Upper lobe of left lung (tissue), 6 donors: ENCODE measurements at places on chromosomes 4 and X. TPM values are rescaled to one million over a fixed set of nuclear protein-coding genes. Genes with fewer than 3 reads are reported as not detected.

EREG gene
- total RNA-seq, result 1.1 TPM

GRCh38 chr4:139576219-139576618 is 20.2 kb upstream of the SETD7 start:
- H3K36me3 ChIP-seq, result no peaks in the 10 kb centered on the region
- no peaks in the 10 kb centered on the region for H3K4me1 ChIP-seq
- H3K4me3 ChIP-seq, result no peak overlapping the region
- H3K27ac ChIP-seq, result no peak overlapping the region
- no peaks in the 10 kb centered on the region for H3K27me3 ChIP-seq

GRCh38 chr4:78829296-78829695 is 53.1 kb downstream of the BMP2K start:
- no peaks in the 10 kb centered on the region for H3K4me1 ChIP-seq
- no peaks in the 10 kb centered on the region for H3K27me3 ChIP-seq
- no peak overlapping the region for H3K27ac ChIP-seq
- no peak for DNase-seq
- peaks cover 17% of the 10 kb centered on the region for H3K36me3 ChIP-seq

- H3K27me3 ChIP-seq, result no peaks in the 10 kb centered on the region
- H3K4me1 ChIP-seq, result no peaks in the 10 kb centered on the region
- H3K36me3 ChIP-seq, result peaks cover 92% of the 10 kb centered on the region
- H3K27ac ChIP-seq, result no peak overlapping the region
Measured at GRCh38 chr4:184765473-184766340, 31.8 kb upstream of the CENPU start.

- no peaks in the 10 kb centered on the region for H3K36me3 ChIP-seq
- H3K4me1 ChIP-seq, result no peaks in the 10 kb centered on the region
- no peak overlapping the region for H3K27ac ChIP-seq
- no peak overlapping the region for H3K4me3 ChIP-seq
- H3K27me3 ChIP-seq, result no peaks in the 10 kb centered on the region
Measured at GRCh38 chr4:101393256-101393655, 45.9 kb upstream of the PPP3CA start.

DNA sequence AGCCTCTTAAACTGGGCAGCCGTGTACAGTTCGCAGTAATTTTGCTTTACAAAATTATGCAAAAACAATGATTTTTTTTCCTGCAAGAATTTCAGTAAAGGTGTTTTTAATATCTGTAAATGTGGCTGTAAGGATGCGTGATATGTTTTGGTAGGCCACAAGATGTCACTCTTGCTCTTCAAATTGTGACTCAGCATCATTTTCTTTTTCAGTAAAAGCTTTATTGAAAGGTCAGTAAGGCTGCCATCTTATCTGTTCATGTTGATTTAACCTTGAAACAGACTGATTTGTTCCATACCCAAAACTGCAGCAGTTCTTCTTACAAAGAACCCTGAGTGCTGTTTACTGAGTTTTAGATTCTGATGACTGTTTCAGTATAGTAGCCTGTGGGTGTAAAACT is 39.9 kb downstream of the TXLNG start:
- no peak overlapping the region for H3K4me3 ChIP-seq
- H3K4me1 ChIP-seq, result no peaks in the 10 kb centered on the region
- no peak for DNase-seq
- H3K27ac ChIP-seq, result no peak overlapping the region

UCHL1 gene
- total RNA-seq, result 5.2 TPM

GPR50 gene
- not detected for total RNA-seq

- H3K4me1 ChIP-seq, result peaks cover 24% of the 10 kb centered on the region
- no peaks in the 10 kb centered on the region for H3K36me3 ChIP-seq
- DNase-seq, result no peak
- H3K27ac ChIP-seq, result no peak overlapping the region
- H3K4me3 ChIP-seq, result no peak overlapping the region
- H3K27me3 ChIP-seq, result no peaks in the 10 kb centered on the region
Measured at GRCh38 chr4:41148931-41149330, 65.4 kb downstream of the APBB2 start.

DNA sequence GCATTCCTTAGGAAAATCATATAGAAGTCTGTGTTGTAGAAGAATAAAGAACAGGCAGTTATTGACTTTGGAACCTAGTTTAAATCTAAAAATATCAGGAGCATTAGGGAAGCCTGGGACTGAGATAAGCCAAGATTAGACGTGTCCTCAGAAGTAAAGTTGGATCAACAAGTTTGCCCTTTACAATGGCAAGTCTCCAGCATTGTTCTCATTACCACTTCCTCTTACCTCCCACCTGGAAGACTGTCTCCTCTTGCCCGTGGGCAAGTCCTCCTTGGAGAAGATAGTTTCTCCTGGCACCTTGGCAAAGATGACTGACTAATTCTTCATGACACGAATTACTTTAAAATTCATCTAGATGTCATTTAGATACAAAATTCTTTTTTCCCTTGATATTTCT is 37.8 kb downstream of the CNKSR2 start:
- no peaks in the 10 kb centered on the region for H3K4me1 ChIP-seq
- H3K27ac ChIP-seq, result no peak overlapping the region
- DNase-seq, result no peak
- H3K36me3 ChIP-seq, result no peaks in the 10 kb centered on the region
- no peak overlapping the region for H3K4me3 ChIP-seq

GRCh38 chrX:10467793-10468192 is 152.6 kb downstream of the MID1 start:
- peaks cover 4% of the 10 kb centered on the region for H3K36me3 ChIP-seq
- no peak overlapping the region for H3K27ac ChIP-seq
- no peaks in the 10 kb centered on the region for H3K4me1 ChIP-seq
- no peak for DNase-seq
- H3K27me3 ChIP-seq, result no peaks in the 10 kb centered on the region

DNA sequence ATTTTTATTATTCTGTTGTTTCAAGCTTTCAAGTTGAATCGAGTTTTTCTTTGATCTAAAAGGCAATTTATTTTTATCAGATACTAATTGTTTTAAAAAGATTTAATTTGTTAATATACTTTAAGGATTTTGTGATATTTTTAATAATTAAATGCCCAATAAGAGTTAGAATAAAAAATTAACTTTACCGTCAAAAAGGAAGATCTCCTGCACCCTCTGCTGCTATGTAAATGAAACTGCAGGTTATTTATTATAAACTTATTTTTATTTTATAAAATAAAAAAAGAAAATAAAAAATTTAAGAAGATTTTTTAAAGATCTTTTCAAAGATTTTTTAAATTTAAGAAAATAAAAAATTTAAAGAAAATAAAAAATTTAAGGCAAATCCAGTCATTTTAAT is 166.1 kb downstream of the CCSER1 start:
- H3K4me1 ChIP-seq, result no peaks in the 10 kb centered on the region
- no peaks in the 10 kb centered on the region for H3K36me3 ChIP-seq
- no peak overlapping the region for H3K27ac ChIP-seq
- DNase-seq, result no peak
- no peak overlapping the region for H3K4me3 ChIP-seq

DNA sequence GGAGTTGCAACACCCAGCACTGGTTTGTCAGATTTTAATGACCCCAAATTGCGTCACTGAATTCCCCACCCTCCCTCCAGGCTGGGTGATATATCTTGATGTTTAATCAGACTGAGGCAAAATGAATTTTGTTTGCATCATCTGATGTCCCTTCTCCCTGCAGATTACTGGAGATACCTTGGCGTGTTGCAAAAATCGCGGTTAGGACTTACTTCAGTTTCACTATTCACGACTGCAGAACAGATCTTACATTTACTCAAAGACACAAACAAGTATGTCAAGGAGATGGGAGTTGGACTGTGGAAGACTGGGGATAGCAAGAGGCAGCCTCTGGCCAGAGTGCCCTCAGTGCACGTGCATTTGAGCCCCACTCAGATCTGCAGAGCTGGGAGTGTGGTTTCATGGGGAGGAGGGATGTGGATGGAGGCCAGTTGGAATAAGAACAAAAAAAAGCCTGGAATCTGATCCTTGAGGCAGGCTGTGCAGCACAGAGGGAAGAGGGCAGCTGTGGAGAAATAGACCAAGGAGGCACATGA is 92.2 kb upstream of the MTM1 start:
- no peaks in the 10 kb centered on the region for H3K36me3 ChIP-seq
- H3K27ac ChIP-seq, result no peak overlapping the region
- DNase-seq, result no peak
- H3K4me1 ChIP-seq, result no peaks in the 10 kb centered on the region

STPG2 gene
- 0.49 TPM for total RNA-seq

- H3K4me1 ChIP-seq, result no peaks in the 10 kb centered on the region
- H3K27ac ChIP-seq, result no peak overlapping the region
- H3K36me3 ChIP-seq, result no peaks in the 10 kb centered on the region
- no peak for DNase-seq
Measured at GRCh38 chrX:50198348-50198747, 2.5 kb downstream of the AKAP4 start.

- no peak overlapping the region for H3K27ac ChIP-seq
- H3K4me1 ChIP-seq, result no peaks in the 10 kb centered on the region
- no peaks in the 10 kb centered on the region for H3K27me3 ChIP-seq
Measured at GRCh38 chr4:18518098-18518497, 496.5 kb upstream of the LCORL start.

DNA sequence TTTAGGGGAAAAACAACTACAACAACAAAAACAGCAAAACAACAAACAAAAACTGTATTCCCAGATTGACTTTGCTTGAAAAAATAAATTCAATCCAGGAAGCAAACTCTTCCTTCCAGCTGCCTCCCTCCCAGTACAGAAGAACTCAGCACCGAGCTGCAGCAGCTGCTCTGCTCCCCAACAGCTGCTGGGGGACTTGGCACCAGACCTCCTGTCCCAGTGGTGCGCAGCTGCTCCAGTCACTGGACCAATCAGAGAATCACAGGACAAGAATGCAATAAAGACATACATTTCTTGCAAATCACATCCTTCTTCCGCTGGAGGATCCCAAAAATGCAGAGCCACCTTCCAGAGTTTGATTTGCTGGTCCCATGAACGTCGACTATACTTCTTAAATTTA is 11.8 kb upstream of the FAM53A start:
- H3K4me1 ChIP-seq, result no peaks in the 10 kb centered on the region
- H3K36me3 ChIP-seq, result peaks cover 73% of the 10 kb centered on the region
- DNase-seq, result no peak

DNA sequence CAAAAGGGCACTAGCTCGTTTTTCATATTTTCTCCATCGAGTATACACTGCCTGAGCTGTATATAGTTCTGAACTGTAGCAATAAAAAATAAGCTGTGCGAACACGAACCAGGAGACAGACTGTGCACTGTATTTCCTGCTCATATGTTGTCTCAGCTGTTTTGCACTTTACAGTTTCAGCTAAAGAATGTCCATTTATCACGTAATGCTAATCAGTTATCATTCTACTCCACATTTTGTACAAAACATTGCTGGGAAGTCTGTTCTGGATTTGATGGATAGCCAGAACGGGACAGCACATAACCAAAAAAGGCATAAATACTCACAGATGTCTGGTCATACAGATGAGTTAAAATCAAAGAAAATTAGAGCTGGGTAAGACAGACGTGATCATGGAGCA is 315.5 kb upstream of the ADGRL3 start:
- H3K4me3 ChIP-seq, result no peak overlapping the region
- no peak for DNase-seq
- no peak overlapping the region for H3K27ac ChIP-seq
- no peaks in the 10 kb centered on the region for H3K27me3 ChIP-seq

- peaks cover 14% of the 10 kb centered on the region for H3K4me1 ChIP-seq
- no peak overlapping the region for H3K27ac ChIP-seq
- H3K27me3 ChIP-seq, result no peaks in the 10 kb centered on the region
- no peak overlapping the region for H3K4me3 ChIP-seq
- no peaks in the 10 kb centered on the region for H3K36me3 ChIP-seq
Measured at GRCh38 chr4:78937837-78938236, 1.4 kb downstream of the PAQR3 start.

AREG gene
- total RNA-seq, result 50.1 TPM

FAM9B gene
- total RNA-seq, result not detected

HSD17B13 gene
- 0.30 TPM for total RNA-seq

DNA sequence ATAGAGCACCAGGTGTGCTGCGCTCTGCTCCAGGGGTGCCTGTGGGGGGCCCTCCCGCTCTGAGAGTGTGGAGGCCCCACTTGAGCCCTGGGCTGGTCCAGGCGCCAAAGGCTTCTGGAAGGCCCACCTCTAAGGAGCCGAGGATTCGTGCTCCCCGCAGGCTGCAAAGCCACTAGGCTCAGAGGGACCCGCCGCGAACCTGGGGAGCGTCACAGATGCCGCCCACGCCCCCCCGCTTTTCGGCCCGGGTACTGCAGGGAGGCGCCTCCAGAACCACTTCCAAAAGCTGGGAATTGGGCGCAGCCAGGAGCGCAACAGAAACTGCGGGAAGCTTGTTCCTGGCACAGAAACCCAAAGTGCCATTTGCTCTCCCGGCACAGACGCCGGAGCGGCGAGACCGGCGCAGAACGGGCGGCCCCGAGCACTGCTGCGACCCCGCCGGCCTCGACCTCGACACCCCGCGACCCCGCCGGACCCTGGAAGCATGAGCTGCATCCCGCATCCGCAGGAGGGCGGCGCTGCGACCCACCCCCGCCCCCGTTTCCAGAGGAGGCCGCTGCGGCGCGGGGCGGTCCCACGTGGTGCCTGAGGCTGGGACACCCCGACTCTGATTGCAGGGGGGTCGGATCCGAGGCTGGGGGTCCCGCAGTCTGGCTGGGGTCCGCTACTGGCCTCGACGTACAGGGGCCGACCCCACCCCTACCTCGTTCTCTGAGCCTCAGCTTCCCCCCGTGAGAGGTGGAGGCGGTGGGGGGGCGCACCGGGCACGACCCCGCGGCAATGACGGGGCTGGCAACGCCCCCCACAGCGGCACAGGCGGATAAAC is 30.8 kb downstream of the CPLX1 start:
- no peak overlapping the region for H3K27ac ChIP-seq
- H3K27me3 ChIP-seq, result peaks cover 5% of the 10 kb centered on the region
- peak; percentile 79 for DNase-seq
- H3K4me3 ChIP-seq, result no peak overlapping the region
- peaks cover 17% of the 10 kb centered on the region for H3K4me1 ChIP-seq
- no peaks in the 10 kb centered on the region for H3K36me3 ChIP-seq

GRCh38 chrX:146887020-146887419 is 72.5 kb upstream of the CXorf51A start:
- no peaks in the 10 kb centered on the region for H3K27me3 ChIP-seq
- no peak overlapping the region for H3K27ac ChIP-seq
- no peaks in the 10 kb centered on the region for H3K36me3 ChIP-seq
- H3K4me1 ChIP-seq, result no peaks in the 10 kb centered on the region
- DNase-seq, result no peak

DNA sequence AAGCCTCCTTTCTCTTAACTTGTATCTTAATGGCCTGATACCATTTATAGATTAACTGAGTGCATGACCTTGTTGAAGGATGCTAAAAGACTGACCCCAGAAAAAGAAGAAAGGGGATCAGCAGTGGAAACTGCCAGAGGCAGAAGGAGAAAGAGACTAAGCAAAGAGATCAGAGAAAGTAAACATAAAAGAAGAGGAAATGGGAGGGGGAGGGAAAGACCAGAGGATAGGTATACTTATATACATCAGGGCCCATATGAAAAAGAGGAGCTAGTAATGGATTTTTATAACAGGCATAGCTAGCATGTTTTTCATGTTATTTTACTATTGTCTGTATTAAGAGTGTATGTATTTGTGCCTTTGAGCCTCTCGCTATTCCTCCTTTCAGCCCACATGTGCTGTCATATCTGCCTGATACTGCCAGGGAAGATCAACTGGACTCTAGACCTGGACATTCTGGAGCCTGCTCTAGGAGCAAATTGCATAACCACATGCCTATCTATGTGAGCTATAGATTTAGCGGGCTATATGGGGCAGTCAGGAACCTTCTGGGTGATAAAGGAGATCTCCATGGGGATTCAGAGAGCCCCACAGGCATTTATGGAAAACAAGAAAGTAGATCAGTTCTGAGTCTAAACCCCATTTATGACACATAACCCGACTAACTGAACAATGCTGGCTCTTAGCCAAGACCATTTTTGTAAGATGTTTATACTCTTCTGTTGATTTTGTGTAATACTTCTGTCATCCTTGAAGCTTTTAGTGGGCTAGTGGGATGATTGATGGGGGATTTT is 13.4 kb upstream of the SNX12 start:
- no peak overlapping the region for H3K27ac ChIP-seq
- no peaks in the 10 kb centered on the region for H3K4me1 ChIP-seq
- no peaks in the 10 kb centered on the region for H3K36me3 ChIP-seq
- H3K4me3 ChIP-seq, result no peak overlapping the region
- no peaks in the 10 kb centered on the region for H3K27me3 ChIP-seq

RNF128 gene
- 22.4 TPM for total RNA-seq
